Left ventricle myocardium superior (tissue), 1 donor: ENCODE measurements at places on chromosomes 12 and 14. TPM values are rescaled to one million over a fixed set of nuclear protein-coding genes. Genes with fewer than 3 reads are reported as not detected.

Gene NRXN3
- 1.0 TPM for total RNA-seq

Gene KERA
- total RNA-seq = not detected

Gene CD69
- total RNA-seq = 1.1 TPM

Gene GATC
- 13.1 TPM for total RNA-seq

- peak; percentile 64 for DNase-seq
These were observed 757 bp downstream of the SLC25A3 start for GRCh38 chr12:98594050-98594835.

DNA sequence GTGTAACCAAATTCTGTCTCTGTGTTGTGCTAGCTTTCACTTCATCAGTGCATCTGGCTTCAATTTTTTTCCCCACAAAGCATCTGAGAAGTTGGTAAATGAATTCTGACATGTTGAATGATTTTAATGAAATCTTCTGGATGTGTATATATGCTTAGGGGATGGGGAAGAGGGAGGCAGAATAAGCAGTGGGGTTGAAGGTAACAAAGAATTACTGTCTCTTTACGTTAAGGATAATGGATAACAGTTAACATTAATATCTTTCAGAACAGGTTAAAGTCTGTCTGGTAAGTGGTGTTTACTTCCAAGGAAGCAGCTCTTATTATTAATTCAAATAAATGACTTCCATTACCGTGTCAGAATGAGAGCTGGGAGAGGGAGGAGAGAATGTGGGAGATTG, 261.7 kb downstream of the ERC1 start:
- no peak for DNase-seq

- DNase-seq = no peak
These were observed 23.5 kb upstream of the C12orf50 start for GRCh38 chr12:88052686-88053085.

GRCh38 chr12:72031066-72031465, 92.4 kb downstream of the TPH2 start:
- DNase-seq = no peak

- DNase-seq = no peak
These were observed 22.1 kb downstream of the TRPV4 start for GRCh38 chr12:109810954-109811623.

DNA sequence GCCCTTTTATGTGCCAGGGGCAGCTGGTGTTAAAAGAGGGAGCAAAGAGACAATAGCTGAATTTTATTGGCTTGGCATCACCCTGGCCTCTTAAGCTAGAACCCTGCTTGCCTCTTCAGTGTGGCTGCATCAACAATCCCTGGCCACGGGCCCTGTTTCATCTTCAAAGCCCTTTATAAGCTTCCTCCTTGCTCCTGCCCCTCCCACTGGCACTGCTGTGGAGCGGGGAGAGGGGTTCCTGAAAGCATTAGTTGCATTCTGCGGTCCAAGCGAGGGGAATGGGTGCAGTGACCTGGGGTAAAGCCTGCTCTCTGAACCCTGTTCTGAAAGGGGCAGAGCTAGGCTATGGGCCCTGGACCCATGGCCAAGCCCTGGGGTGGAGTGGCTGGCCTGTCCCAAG, 220 bp upstream of the KRT83 start:
- DNase-seq = no peak

GRCh38 chr14:97977651-97978261, 1180.6 kb downstream of the VRK1 start:
- DNase-seq = peak; percentile 89

GRCh38 chr14:65229748-65230728, 127.7 kb upstream of the MAX start:
- DNase-seq = peak; percentile 60

- no peak for DNase-seq
These were observed 12.0 kb downstream of the MGP start for GRCh38 chr12:14873440-14874185.

- DNase-seq = no peak
These were observed 501.6 kb downstream of the EGLN3 start for GRCh38 chr14:33449268-33449667.
